ENCODE measurements at places on chromosomes 16 and 17. TPM values are rescaled to one million over a fixed set of nuclear protein-coding genes. Genes with fewer than 3 reads are reported as not detected.

- no peak for DNase-seq
Measured at GRCh38 chr17:8868529-8868951, 1.1 kb upstream of the PIK3R6 start.

- DNase-seq = no peak
Measured at GRCh38 chr16:77686385-77686784, 35.9 kb upstream of the NUDT7 start.

DNA sequence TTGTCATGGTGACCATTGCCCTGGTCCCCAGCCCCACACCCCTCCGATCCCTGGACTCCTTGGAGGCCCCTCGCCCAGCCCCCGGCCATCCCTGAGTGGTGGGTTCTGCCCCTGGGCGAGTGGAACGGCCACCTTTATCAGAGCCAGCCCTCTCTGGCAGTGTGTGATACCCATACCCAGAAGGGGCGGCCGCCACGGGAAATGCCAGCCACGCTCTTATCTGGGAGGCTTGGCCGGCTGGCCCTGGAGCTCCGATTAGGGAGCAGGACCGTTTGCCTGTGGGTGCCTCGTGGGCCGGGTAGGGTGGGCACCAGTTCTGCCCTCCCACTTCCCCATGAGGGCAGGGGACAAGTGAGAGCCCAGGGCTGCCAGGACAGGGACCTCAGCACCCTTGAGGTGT is 58.3 kb upstream of the ZC3H18 start:
- DNase-seq = no peak

GRCh38 chr17:57810721-57811637 is 38.9 kb downstream of the MRPS23 start:
- peak; percentile 50 for DNase-seq

The TBX6 gene
- total RNA-seq = 5.4 TPM

All from B cell (primary cell).